ENCODE measurements at places on chromosomes 2 and 18. TPM values are rescaled to one million over a fixed set of nuclear protein-coding genes. Genes with fewer than 3 reads are reported as not detected.

CD207 gene
- 0.08 TPM for polyA plus RNA-seq

TMEM247 gene
- not detected for polyA plus RNA-seq

DNA sequence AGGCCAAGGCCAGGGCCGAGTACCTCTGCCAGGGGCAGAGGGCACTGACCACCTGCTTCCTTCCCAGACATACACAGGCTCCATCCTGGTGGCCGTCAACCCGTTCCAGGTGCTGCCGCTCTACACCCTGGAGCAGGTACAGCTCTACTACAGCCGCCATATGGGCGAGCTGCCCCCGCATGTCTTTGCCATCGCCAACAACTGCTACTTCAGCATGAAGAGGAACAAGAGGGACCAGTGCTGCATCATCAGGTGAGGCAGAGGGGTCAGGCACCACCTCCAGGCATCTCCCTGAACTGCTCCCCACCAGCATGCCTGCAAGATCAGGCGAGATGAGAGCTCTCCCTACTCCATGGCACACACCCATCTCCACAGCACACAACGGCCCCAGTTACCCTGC lies 31.1 kb downstream of the MYO7B start:
- DNase-seq = no peak

DNA sequence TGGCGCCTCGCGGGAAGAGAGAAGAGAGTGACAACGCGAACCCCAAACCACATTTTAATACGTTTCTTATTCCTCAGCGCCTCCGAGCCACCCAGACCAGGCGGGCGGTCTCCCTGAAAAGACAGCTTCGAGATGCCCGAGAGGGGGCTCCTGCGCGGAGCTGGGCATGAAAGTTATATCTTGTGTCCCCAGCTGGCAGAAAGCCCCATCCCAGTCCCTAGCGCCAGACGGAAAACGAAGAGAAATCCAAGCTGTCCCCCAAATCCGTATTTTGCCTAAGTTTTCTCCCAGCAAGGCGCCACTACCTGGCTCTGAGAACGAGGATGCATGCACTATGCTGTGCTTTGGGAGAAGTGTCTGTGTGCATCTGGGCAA lies 797 bp downstream of the NXPH2 start:
- no peak for DNase-seq

- no peak for DNase-seq
Observed at GRCh38 chr2:212037062-212037461, 501.5 kb downstream of the ERBB4 start.

NEU2 gene
- not detected for polyA plus RNA-seq

HOXD11 gene
- 43.5 TPM for polyA plus RNA-seq

ADRA2B gene
- 2.5 TPM for polyA plus RNA-seq

- DNase-seq = no peak
Observed at GRCh38 chr18:75253784-75254183, 43.2 kb downstream of the TSHZ1 start.

HOXD1 gene
- polyA plus RNA-seq = 9.8 TPM

PLEKHH2 gene
- polyA plus RNA-seq = 18.9 TPM

DNA sequence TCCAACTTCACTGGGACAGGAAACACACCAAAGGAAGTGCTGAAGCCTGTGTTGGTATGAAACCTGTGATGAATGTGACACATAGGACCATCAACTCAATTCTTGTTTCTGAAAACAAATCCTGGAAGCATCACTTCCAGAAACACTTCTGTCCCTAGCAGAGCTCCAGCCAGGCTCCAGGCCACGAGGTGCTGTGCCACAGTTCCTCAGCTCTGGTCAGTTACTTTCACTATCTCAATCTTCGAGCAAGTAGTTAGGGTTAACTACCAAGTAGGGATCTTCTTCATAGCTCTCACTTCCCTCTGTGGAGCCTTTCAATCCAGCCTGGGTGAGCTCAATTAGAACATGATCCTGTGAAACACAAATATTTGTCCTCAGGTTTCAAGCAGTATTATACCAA lies 3.6 kb upstream of the LCT start:
- DNase-seq = no peak

- no peak for DNase-seq
Observed at GRCh38 chr2:96089356-96090195, 26.8 kb downstream of the ADRA2B start.

GALR1 gene
- polyA plus RNA-seq = 0.07 TPM

TFCP2L1 gene
- 57.6 TPM for polyA plus RNA-seq

GRCh38 chr18:23626451-23627279 lies 36.0 kb downstream of the ANKRD29 start:
- DNase-seq = no peak

DNA sequence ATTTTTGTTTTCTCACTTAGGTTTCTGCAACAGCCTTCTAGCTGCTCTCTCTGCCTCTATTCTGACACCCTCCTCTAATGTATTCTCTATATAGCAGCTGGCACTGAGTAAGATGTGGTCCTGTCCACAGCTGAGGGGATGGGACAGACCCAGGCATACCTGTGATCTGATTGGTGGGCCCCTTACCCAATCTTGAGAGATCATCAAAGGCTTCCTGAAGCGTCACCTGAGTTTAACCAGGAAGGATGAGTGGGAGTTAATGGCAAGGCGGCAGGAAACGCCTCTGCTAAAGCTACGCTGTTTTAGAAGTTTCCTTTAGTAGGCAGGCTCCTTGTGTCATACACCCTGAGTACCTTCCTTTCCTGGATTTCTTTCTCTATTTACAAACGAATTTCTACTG lies 5.7 kb upstream of the TET3 start:
- no peak for DNase-seq

DNA sequence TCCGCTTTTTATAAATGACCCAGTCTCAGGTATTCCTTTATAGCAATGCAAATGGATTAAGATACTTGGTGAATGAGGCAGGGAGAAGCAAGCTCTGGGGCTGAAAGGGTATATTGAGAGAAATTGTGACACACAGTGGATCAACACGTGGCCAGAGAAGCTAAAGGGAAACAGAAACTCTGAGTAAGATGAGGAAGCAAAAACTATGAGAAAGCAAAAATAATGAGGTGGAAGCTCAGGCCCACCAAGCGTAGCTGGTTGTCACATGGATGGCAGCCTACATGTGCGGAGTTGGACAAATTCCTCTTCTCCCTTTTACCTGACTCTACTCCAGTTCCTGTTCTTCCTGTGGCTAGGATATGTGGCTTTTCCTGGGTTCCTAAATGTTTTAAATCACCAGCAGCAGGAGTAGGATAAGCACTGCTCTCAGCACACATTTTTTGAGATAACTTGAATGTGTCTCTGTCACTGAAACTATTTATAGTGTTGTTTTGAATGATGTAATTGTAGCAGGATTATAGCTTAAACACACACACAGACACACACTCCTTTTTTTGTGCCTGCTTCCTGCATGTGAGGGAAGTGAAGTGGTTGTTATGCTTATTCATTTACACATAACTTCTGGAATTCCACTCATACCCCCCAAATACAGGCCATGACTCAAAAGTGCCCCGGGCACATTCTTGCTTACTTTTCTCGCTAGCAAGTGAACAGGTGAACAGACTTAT lies 30.1 kb upstream of the EPC2 start:
- DNase-seq = no peak

GRCh38 chr2:68643011-68643873 lies at the start of gene PROKR1:
PROKR1 (plus strand) TSS chr2:68643579; CDS start chr2:68645822, 2,243 bp downstream.
- DNase-seq = peak; percentile 36

DNA sequence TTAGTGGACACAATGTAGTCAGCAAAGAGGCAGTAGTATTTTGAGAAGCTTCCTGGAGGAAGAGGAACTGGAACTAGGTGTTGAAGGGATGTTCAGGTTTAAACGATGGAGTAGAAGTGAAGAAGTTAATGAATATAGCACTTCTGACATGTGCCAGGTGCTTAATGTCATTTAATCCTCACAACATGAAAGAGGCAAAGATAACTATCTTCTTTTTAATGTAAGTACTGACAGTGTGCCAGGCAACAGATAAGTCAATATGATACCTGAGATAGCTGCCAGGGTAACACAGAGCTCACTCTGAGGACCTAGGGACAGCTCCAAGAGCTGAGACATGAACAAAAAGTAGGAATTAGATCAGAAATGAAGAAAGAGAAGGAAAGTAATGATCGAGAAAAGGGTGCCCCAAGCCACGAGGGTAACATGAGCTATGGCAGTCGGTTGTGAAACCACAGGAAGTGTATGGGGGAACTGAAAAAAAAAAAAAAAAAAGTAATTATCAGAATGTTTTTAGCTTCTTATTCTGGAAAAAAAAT lies 140.7 kb downstream of the RNF144A start:
- no peak for DNase-seq

DNA sequence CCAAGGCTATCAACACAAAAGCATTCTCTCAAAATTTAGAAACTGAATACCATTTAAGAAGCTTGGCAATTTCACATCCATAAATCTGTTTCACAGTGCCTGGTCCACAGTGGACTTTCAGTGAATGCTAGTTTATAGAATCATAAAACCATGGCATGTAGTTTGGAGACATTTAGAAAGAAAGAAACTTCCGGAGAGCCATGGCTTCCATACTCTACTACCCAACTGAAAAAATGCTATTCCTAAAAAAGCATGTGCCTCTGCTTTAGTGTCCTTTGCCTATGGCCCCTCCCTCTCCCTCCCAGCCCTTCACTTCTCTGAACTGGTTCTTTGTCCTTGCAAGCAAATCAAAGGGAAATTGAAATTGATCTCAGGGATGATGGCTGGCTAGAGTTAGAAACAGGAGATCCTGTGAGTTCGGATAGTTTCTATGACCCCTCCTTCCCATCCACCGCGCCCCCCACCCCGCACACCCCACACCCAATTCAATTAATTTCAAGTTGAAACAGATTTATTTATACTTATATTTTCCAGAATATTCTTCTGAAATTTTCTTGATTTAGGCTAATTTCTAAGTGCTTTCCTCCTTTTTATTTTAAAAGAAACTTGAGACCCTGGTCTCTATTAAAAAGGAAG lies 248.3 kb downstream of the TRIB2 start:
- no peak for DNase-seq

- DNase-seq = no peak
Observed at GRCh38 chr2:236748385-236748784, 178.8 kb downstream of the ACKR3 start.

DNA sequence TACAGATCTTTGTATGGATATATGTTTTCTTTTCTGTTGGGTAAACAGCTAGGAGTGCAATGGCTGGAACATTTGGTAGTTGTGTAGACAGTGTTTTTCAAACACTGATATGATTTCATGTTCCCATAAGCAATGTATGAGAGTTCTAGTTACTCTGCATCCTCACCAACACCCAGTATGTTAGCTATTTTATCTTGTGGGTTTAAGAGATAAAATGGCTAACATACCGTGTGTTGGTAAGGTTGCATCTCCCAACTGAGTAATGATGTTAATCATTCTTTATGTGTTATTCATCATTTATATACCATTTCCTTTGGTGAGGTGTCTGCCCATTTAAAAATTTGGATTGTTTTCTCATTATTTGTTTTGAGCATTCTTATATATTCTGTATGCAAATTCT lies 65.7 kb downstream of the LYPD6B start:
- DNase-seq = no peak

DNA sequence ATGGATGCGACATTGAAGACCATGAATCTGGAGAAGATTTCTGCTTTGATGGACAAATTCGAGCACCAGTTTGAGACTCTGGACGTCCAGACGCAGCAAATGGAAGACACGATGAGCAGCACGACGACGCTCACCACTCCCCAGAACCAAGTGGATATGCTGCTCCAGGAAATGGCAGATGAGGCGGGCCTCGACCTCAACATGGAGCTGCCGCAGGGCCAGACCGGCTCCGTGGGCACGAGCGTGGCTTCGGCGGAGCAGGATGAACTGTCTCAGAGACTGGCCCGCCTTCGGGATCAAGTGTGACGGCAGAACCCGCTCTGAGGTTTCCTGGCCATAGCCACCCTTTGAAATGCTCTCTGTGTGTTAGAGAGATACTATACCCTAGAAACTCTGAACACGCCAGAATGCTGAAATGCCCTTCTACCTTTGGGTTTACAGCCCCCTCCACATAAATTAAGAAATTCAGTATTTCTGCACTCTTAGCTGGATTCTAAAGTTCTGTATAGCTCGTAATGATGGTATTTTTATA lies 659 bp downstream of the CHMP1B start:
- DNase-seq = peak; percentile 18

GRCh38 chr2:177169810-177170514 lies 42.6 kb upstream of the HNRNPA3 start:
- DNase-seq = no peak

GRCh38 chr2:217218269-217219163 lies 358.7 kb upstream of the TNP1 start:
- no peak for DNase-seq

DNA sequence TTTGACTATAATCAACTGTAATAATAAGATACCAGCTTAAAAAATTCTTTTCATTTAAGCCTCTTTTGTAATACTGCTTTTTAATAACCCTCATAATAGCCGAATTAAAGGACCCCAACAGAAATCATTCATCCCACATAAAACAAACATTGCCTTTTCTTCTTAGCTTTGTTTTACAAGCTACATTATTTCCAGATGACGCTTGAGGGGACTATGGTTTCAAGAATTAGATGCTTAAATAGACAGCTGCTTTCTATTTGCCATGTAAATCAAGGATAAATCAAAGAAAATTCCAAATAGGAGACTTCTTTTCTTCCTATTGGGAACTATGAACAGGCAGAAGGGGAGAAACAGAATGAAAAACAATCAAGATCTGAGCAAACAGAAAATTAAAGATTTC lies 200.7 kb upstream of the SMAD7 start:
- no peak for DNase-seq

GRCh38 chr2:86413296-86414094 lies 27.7 kb upstream of the KDM3A start:
- DNase-seq = peak; percentile 56

DNA sequence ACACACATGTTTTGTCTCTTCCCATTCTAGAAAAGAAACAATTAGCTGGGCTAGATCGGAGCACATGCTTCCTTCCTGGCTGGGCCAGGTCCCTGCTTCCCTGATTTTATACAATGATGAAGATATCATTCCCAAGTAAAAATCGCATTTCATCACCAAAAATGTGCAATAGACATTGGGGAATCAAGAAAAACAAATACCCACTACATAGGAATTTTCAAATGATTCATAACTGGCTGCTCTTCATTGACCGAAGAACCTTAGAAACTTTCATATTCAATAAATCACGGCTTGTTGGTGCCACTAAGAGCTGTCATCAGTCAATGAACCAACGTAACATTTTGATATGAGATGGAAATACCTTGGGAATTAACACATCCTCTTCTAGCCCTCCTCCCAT lies 373.6 kb upstream of the TRIB2 start:
- no peak for DNase-seq

GRCh38 chr18:34880403-34880802 lies 160.8 kb upstream of the MAPRE2 start:
- no peak for DNase-seq

LINC00305 gene
- 2.3 TPM for polyA plus RNA-seq

DNA sequence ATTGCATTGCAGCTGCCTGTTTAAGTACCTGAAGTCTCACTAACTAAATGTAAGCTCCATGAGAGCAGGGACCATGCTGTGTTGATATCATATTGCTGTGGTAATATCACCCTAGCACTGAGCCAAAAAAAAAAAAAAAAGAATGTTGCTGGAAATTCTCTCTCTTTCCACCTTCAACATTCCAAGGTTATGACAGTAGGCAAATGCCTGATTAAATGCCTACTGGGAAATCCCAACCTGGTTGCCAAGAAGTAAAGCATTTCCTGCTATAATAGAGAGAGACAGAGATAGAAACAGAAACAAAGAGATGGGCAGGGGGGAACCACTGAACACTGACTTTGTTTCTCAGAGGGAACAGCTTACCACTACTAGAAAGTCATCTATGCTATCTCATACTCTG lies 1604.2 kb downstream of the LRP1B start:
- DNase-seq = no peak

RESP18 gene
- polyA plus RNA-seq = not detected

STARD6 gene
- polyA plus RNA-seq = 0.25 TPM

- no peak for DNase-seq
Observed at GRCh38 chr2:213544940-213545339, 260.7 kb downstream of the SPAG16 start.

UGGT1 gene
- 38.3 TPM for polyA plus RNA-seq

All from right renal cortex interstitium (tissue), 3 donors.